ENCODE measurements at places on chromosomes 1 and 21.

DNA sequence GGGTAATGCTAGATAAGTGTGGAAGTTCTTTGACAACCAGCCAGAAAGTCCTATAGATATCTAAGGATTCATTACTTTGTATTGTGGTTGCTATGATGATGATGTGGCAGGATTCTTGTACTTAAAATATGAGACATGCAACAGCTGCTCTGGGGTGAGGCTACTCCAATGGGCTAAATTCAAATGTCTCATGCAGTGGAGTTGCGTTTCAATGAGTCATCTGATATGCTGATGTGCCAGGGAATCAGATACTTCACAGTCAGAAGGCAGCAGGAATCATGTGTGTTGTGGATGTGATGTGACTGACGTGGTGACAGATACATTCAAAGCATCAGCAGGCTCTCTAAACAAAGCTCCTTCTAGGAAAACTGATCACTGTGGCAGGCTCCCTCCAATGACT, 66.5 kb downstream of the TSEN15 start:
- DNase-seq, result no peak

GRCh38 chr1:156571261-156571852, 1.0 kb downstream of the IQGAP3 start:
- no peak for DNase-seq

DNA sequence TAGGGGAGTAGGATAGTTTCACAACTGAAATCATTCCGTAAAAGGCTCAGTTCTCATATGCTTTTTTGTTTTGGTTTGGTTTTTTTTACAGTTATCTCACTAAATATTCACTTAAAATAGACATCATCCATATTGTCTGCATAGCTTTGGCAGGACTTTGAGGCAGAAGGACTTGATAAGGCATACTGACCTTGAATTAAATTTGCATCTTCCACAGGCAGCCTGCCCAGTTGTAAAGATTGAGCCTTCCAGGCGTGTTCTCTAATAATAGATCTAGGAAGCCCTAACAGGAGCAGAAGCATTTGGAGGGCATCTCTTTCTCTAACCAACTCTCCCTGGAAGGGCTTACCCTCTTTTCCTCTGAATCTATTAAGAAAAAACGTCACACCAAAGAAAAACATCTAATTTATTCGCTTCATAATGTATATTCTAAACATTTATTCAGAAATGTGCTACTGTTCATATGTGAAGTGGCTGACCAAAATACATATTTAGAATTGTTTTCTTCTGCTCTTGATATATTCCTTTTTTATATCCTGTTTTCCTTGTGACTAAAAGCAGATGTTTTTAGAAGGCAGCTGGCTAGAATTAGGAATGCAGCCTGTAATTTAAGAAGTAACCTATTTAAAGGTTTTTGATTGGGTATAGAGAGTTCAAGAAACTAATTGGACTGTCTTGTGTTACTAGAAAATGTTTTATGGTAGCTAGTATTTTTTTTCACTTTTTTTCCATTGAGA, 20.2 kb downstream of the DESI2 start:
- no peak for DNase-seq

DNA sequence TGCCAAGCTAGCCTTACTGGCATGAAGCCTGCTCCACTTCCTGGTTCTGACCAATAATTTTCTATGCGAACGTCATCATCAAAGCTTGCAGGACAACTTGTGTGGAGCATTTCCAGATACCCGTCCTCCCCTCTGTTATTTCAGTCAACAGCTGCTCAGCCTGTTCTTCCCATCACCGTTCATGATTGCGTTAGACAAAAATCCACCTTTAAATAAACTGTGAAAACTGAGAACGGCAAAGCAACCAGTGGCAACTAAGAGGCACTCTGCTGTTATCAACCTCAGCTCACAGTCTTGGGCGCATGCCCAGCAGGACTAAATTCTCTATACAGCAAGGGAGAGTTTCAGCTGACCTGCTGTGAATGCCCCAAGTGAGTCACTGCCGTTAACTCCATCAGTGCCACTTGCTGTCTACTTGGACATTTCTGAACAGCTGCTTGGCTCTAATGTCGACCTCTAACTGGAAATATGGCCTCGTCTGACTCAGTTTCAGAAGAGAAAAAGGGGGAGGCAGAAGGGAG, 207.4 kb upstream of the RUNX1 start:
- DNase-seq, result no peak

DNA sequence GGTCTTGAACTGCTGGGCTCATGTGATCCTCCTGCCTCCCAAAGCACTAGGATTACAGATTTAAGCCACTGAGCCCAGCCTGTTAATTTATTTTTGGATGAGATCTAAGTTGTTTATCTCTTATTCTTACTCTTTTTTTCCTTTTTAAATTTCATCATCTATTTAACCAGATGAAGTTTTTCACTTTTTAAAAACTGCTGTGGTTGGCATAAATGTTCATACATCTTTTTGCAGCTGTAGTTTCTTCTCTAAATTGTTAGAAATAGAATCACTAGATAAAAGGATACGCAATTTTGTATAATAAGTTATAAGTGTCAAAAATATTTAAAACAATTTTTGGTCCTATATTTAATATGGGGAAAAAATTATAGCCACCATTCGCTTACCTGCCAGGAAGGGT, 80.3 kb upstream of the GPR88 start:
- DNase-seq, result no peak

- no peak for DNase-seq
These were observed 104.6 kb upstream of the LBR start for GRCh38 chr1:225532240-225532944.

DNA sequence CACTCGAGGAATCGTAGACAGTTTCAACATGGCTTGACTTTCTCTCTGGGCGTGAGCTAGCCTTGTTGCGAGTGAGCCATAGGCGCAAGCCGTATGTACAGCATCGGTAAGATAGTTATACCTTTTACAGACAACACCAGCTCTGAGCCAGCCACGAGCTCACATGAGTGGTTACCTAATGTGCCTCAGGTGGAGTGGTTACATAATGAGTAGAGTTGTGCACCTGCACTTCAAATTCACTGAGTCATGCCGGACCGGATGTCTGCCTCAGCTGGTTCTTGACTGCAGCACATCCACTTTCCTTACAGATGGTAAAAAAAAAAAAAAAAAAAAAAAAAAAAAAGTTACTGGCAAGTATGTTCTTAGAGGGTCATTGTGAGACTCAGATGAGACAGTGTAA, 360.4 kb upstream of the NR5A2 start:
- no peak for DNase-seq

- DNase-seq, result no peak
These were observed at the start of gene COL18A1 for GRCh38 chr21:45404730-45405270. Gene COL18A1, plus strand, starts transcription at chr21:45405165. Its CDS starts 66 bp downstream, at chr21:45405231.

DNA sequence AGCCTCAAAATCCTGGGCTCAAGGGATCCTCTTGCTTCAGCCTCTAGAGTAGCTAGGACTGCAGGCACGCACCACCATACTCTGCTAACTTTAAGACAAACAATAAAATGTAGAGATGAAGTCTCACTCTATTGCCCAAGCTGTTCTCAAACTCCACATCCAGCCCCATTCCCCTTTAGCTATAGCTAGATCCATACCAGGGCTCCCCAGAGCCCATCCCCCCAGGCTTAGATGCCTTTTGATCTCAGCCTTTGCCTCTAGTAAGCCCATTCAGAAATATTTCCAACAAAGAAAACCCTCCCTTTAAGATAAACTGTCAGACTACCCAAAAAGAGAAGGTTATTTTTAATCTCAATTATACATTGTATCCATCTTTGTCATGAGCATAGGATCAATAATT, 325.4 kb downstream of the CHRM3 start:
- DNase-seq, result no peak

DNA sequence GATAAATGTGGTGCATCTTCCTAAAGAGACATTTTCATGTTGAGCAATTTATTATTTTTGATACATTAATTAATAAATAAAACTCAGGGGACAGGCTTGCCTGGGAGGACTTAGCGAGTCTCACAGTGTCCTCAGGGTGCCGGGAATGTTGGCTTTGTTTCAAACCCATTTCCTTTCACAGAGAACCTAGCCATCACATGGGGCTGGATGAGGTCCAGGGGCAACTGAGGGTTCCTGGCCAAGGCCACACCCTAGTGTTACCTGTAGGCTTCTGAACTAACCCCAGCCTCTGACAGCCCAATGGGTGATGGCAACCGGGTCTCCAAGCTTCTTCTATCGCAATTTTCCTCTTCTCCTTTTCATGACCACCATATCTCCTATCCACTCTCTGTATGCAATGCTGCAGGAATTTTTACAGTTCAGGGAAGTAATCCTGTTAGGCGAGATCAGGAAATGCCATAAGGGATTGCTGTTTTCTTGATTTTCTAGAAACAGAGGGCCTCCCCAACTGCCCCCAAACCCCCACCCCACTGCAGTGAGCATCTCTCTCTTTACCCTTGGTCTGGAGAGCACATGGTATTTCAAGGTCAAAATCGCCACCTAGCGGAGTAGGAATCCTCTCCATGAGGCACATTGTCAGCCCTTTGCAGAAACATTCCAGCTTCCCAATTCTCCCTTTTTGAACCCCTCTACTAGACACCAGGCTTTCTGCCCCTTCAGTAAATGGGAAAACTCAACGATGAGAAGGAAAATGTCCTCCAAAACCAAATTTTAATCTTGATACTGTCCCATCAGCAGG, 22.1 kb upstream of the SMYD3 start:
- no peak for DNase-seq
